ENCODE measurements at places on chromosomes 3 and 15.

- DNase-seq: no peak
These were observed 776.6 kb downstream of the ZNF385D start for GRCh38 chr3:20974396-20974795.

DNA sequence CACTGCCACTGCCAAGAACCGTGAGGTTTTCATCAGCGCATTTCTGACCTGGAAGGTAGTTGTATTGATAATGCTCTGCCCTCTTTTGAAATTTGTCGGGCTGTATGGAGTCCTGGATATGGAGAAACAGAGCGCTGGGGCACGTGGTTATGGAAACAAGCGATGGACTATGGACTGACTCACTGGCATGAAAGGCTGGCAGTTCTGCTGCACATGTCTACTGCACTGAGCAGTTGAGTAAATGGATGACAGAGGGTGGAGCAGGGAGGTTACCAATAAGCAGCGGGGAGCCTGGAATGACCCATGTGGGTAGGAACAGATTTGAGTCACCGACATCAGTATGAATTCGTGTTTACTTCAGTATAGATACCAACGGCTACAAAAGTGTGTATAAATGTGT, 429.5 kb downstream of the OCA2 start:
- DNase-seq: no peak

DNA sequence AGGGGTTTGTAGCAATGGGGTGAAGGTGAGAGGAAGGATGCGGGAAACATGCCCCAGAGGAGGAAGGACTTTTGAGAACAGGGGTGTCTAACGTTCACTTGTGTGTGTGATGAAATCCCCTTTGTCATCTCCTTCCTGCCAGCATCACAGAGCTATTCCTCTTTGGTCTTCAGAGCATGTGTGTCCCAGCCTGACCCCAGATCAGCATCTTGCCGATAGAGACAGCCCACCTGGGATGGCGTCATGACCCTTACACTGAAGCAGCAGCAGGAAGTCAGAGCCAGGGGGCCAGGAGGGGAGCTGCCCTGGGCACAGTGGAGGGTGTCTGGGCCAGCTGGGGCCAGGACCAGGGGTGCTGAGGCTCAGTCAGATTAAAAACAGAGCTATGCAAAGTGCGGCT, 29.9 kb upstream of the GRIP2 start:
- no peak for DNase-seq

DNA sequence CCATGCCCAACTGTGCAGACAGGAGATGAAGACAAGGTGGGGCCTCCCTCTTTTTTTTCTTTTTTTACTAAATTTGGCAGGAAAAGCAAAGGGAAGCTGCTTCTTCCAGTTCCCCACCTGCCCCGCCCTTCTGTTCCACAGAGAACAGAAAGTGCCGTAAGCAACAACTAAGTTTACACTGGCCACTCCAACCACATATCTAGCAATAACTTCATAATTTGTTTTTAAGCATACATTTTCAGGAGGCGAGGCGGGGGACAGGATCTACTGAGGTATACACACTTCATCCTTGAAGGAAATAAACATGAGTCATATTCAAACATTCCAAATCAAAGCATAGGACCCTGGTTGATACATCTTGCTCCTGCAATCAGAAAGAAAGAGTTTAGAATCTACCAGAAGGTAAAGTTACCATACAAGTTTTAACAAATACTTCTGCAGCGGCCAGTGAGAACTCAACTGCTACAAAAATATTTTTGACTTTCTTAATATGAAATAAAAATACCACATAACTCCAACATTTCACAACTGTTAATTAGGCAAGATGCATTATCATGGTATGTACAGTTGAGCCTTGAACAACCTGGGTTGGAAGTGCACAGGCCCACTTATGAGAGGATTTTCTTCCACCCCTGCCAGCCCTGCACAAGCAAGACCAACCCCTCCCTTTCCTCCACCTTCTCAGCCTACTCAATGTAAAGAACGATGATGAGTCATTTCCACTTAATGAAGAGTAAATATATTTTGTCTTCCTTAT, 50.7 kb downstream of the FOXP1 start:
- no peak for DNase-seq

- DNase-seq: no peak
These were observed 25.1 kb downstream of the TNIK start for GRCh38 chr3:171435143-171435542.

Data from Calu3 (cell line).